ENCODE measurements at places on chromosomes 16 and 17.

DNA sequence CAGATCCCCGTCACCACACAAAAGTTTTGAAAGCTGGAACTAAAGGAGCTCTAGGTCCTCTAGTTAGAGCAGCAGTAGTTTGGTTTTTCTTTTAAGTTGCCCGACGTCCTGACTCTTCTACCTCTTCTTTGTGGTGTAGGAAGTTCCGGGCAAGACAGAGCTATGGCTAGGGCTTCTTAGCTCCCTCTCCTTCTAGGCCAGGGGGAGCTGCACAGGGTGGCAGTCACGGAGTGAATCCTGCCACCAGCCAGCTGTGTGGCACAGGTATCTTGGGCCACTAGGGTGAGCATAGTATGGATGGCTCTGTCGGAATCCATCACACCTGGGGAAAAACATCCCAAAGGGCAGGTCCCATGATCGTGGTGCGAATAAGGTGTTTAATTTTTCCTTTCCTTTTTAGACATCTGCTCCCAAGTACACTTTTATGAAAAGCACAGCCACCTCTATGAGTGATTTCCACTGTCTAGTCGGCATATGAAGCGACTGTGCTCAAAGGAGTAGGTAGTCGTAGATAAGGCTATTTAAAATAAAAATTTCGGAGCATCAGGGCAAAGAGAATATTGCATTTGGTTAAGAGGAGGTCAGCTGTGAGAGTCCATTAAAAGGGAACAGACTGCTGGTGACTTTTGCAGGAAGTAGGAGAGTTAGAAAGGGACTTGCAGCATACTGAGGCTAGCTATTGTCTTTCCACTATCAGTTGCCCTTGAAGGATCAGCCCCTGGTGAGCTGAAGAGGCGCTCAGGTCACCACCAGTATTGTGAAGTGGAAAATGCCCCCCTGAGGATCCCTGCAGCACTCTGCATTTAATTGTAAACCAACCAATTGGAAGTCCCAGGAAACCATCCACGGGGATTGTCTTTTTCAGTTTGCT is 2.1 kb downstream of the PRKCA start:
- peak; percentile 8 for DNase-seq

- DNase-seq = no peak
Measured at GRCh38 chr17:80984749-80985148, 6.9 kb upstream of the CHMP6 start.

- no peak for DNase-seq
Measured at GRCh38 chr16:72262711-72263110, 90.8 kb upstream of the PMFBP1 start.

DNA sequence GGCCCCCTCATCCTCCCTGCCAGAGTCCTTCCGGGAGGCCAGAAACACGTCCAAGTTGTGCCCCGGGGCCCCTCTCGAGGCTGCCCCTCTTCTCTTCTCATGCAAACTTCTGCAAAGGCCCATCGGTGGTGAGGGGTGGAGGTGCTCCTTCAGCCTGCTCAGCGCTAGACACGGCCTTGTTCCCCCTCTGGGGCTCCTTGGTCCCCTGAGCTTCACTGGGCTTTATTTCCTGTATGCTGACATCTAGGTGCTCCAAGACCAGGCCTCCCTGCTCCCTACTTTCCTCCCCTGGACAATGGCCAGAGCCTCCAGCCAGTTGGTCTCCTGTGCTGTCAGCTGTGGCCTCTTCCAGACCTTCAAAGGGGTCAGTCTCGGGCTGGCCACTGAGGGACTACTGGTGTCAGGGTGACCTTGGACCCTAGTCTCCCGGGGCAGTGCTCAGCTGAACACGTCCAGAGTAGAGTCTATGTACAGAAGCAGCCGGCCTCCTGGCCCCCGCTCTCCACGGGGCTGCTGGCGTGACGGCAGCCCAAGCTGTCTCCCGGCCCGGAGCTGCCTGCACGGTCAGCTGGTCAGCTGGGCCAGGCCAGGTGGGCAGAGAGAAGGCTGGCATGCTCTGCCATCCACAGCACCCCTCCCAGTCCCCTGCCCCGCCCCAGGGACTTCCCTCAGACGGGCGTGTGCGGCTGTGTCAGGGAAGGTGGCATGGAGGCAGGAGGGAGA is 1.7 kb upstream of the PRR35 start:
- DNase-seq = no peak

GRCh38 chr17:4942760-4943508 is 2.9 kb downstream of the RNF167 start:
- DNase-seq = no peak

- no peak for DNase-seq
Measured at GRCh38 chr17:27379888-27380533, 76.2 kb upstream of the KSR1 start.

GRCh38 chr17:66951605-66951953 is 12.9 kb upstream of the CACNG4 start:
- DNase-seq = no peak

- DNase-seq = no peak
Measured at GRCh38 chr17:47736501-47737495, 3.8 kb downstream of the TBX21 start.

GRCh38 chr16:62041401-62041800 is 5.2 kb upstream of the CDH8 start:
- no peak for DNase-seq

DNA sequence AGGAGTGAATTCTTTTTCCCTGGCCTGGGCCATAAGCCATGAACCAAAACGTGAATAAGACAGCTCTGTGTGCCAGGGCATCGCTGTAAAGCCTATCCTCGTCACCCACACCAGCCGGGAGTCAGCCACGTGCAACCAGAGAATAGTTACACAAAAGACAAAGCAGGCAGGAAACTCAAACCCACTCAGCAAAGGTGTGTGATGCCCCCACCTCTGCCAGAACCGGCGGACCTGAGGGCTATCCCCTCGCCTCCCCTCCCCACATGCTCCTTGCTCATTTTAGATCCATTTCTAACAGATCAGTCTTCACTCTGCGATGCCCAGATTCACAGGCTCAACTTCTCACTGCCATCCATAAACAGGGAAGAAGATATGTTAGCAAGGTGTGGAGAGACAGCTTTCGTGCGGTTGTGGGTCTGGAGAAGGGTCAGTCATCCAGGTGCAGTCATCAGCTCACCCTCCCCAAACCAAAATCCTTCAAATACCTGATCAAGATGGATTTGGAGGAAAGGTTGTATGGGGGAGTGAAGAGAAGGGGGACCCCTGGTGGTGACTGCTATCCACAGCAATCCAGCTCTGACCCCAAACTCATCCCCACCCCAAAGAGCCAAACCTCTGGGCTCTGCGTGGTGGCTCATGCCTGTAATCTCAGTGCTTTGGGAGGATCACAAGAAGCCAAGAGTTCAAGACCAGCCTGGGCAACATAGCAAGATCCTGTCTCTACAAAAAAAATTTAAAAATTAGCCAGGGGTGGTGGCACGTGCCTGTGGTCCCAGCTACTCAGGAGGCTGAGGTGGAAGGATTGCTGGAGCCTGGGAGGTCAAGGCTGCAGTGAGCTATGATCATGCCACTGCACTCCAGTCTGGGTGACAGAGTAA is 219.2 kb downstream of the C16orf78 start:
- DNase-seq = peak; percentile 12

DNA sequence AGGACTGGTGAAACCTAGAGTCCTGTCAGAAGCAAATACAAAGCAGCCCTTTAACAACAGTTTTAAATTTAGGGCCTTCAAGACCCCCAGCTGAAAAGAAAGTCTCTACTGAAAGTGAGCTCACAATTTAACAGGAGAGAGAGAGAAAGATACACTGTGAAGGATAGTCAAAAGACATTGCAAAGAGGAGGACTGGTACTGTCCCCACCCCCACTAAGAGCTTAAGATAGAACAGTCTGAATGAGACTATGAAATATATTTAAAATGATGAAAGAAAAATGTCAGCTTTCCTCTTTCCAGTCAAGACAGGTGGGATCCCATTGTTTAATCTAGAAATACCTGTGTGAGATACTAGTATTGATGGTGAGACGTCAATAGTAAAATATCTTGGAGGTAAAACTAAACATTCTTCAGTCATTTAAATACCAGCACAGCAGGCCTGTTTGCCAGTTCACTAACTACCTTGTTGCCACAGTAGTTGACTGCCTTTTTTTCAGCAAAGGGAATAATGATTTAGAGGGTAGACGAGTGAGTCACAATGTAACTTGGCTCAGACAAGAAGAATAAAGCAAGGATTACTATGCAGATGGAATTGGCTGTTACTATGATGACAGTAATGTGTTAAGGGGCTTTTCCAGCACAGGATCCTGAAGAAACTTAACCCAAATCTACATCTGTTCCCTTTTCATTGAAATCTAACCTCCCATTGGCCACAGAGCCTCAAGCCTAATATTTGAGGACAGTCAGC is 47.2 kb upstream of the RASL10B start:
- no peak for DNase-seq

DNA sequence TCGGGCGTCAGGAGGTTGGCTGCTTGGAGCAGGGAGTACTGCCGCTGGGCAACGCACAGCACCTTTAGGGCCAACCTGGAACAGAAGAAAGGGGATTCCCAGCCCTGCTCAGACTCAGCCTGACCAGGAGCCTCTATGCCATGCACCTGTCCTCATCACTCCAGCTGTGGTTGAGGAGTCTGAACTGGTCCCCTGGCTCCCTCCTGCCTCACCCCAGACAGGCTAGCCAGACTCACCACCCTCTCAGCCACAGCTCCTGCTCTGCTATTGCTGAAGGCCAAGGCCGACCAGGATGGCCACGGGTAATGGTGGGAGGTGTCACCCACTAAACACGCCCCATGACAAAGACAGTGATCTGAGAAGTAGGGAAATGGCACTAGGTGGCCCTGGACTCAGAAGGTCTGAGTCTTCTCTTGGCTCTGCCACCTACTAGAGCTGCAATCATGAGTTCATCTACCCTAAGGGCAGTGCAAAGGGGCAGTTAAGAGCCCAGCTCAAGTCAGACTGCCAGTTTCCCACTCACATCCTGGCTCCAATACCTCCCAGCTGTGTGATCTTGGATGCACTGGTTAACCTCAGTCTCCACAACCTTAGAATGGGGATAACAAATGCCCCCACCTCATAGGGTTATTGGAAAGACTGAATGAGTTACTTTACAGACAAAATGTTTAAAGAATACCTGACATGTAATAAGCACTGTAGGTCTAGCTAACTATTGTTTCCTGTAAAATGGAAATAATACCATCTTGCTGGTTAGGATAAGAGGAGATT is 13.8 kb upstream of the GFAP start:
- no peak for DNase-seq

GRCh38 chr17:37081287-37081686 is 132.5 kb downstream of the AATF start:
- no peak for DNase-seq

GRCh38 chr17:54372069-54372749 is 528.4 kb upstream of the TOM1L1 start:
- no peak for DNase-seq

DNA sequence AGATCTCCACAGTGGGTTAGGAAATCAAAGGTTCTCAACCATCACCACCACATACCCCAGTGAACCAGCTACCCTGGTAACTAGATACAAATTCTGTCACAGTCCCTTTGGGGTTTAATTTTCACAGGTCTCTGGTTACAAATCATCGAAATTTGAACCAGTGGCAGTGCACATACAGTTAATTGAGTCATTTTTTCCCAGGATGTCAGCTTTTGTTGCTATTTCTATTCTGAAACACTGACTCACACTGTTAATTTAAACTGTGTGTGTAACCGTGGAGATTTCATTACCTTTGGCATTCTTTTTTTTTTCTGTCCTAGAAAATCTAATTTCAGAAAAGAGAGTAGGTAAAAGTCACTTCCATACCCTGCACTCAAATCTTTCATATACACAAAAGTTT is 511.5 kb downstream of the TOX3 start:
- no peak for DNase-seq

DNA sequence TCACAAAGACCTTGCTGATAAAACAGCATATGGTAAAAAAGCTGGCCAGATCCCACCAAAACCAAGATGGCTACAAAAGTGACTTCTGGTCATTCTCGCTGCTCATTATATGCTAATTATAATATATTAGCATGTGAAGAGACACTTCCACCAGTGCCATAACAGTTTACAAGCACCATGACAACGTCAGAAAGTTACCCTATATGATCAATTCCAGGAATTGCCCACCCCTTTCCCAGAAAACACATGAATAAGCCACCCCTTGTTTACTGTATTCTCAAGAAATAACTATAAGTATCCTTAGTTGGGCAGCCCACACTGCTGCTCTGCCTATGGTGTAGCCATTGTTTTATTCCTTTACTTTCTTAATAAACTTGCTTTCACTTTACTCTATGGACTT is 44.6 kb upstream of the IRX5 start:
- no peak for DNase-seq

- DNase-seq = no peak
Measured at GRCh38 chr16:69386596-69386995, 789 bp upstream of the TERF2 start.

DNA sequence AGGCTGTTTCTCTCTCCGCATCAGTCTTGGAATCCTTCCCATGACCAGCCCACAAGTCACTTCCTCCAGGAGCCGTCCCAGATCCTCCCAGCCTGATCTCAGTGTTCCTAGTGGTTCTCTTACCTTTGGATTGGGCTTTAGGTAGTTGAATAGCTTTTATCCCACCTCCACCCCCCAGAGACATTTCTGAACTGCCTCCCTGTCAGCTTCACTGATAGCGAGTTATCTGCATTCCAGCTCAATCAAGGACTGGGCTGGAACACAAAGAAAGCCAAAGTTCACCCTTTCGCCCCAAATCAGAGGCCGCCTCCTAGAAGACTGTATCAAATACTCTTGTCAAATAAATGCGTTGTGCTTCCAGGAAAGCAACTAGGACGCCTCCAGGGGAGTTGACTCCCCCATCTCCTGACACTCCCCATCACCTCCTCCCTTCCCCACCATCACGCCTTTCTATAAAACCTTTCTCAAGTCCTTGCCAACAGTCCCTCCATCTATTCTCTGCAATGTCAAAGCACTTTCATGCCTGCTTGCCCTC is 72.7 kb downstream of the TMEM132E start:
- DNase-seq = no peak

GRCh38 chr16:22743401-22743800 is 70.6 kb upstream of the HS3ST2 start:
- DNase-seq = no peak

DNA sequence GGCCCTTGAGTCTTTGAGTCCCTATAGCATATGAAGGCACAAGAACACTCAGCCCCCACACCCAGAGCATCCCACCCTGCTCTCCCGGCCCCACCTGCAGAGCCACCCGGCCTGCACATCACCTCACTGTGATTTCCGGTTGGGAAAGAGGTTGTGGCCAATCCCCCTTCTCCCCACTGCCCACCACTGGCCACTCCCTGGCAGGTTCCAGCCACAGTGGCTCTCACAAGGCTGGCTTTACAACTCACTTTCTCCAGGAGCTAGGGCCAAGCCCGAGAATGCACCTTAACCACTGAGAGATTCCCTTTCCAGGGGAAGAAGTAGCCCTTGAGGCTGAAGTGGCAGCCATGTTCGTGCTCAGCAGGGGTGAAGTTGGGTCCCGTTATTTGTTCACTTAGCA is 123.9 kb downstream of the C16orf78 start:
- DNase-seq = no peak

- DNase-seq = no peak
Measured at GRCh38 chr16:83443972-83444371, 363.8 kb upstream of the HSBP1 start.

GRCh38 chr16:70257391-70257790 is 5.7 kb upstream of the EXOSC6 start:
- DNase-seq = no peak

Data from activated CD4-positive, alpha-beta T cell treated with anti-CD3 and anti-CD28 coated beads for 24 hours (primary cell).